ENCODE measurements at places on chromosomes 5 and 9. TPM values are rescaled to one million over a fixed set of nuclear protein-coding genes. Genes with fewer than 3 reads are reported as not detected.

ACER2 gene
- 1.5 TPM for total RNA-seq

SAXO1 gene
- total RNA-seq: not detected

DNA sequence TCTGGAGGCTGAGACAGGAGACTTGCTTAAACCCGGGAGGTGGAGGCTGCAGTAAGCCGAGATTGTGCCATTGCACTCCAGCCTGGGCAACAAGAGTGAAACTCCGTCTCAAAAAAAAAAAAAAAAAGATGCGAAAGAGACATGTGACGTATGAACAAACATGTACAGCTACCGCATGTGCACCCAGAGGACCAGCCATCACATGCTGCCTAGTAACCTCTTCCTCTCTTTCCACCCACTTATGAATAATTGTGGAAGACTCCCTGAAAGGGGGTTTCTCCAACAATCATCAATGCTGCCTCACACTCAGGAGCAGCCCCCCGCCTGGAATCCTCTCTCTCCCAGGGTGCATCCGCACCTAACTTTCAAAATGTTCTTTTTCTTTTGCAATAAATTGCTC, 2.2 kb downstream of the SARDH start:
- DNase-seq: no peak
- peaks cover 10% of the 10 kb centered on the region for H3K4me1 ChIP-seq
- H3K36me3 ChIP-seq: no peaks in the 10 kb centered on the region
- no peak overlapping the region for H3K27ac ChIP-seq
- H3K27me3 ChIP-seq: no peaks in the 10 kb centered on the region

DNA sequence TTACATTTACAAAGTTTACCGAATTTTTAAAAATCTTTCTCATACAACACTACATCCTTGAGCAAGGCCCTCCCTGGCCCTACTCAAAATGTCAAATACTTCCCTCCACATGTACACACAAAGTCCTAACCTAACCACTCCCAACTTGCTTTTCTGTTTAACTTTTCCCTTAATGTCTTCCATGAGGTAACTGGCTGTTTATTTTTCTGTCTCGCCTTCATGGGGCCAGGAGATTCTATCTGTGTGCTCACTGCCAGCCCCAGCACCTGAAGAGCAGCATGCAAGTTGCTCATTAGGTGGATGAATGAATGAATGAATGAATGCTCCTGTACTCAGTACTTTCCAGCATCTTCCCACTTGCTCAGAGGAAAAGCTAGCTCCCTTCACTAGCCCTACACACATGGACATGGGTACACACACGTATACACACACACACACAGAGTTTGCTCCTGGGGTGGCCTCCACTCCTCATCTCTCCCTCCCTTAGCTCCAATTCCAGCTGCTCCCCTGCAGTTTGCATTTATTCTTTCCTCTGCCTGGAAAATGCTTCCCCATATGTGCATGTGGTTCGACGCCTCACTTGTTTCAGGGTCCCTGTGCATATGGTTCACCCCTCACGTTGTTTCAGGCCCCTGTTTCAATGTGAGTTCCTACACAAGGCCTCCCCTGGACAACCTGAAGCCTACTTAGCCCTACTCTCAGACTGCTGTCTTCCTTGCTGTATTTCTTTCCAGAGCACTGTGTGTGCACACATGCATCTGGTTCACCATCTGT, 165.2 kb downstream of the ROR2 start:
- peaks cover 12% of the 10 kb centered on the region for H3K27me3 ChIP-seq
- no peak for DNase-seq
- H3K4me3 ChIP-seq: no peak overlapping the region
- H3K36me3 ChIP-seq: no peaks in the 10 kb centered on the region
- H3K4me1 ChIP-seq: peaks cover 6% of the 10 kb centered on the region

DNA sequence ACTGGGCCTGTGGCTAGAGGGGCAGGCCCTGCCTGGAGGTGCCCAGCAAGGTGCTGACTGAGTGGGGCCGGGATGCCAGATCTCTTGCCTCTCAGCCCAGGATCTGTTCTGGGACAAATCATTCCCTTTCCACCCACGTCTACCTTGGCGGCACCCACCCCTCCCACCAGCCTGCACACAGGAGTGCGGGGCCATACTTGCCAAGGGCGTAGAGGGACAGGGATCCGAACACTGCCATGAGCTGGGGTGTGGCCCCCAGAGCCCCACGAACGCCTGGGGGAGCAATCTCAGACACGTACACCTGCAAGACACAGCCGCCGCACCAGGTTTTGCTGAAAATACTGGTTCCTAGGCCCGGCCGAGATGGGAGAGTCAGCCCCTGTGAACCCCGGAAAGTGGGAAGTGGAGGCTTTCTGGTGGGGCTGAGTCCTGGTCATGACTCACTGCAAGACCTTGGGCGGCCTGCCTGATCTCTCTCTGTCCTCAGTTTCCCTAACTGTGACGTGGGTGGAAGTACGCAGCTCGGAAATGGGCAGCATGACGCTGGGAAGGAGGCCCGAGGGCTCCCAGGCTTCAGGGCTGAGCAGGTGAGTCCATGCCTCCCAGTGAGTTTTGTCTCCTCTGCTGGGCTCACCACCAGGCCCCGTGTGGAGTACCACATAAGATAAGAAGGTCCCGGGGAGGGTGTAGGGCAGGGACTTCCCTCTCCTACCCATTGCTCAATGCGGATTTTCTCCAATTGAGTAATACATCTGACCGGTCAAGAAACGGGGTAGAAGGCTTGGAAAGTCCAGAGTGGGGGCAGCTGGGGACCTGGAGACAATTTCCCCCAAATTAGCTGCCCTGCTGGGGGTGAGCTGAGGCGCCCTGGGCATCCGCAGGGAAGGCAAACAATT, 2.6 kb downstream of the SLC2A6 start:
- no peaks in the 10 kb centered on the region for H3K27me3 ChIP-seq
- no peak overlapping the region for H3K27ac ChIP-seq
- peaks cover 6% of the 10 kb centered on the region for H3K4me1 ChIP-seq
- DNase-seq: no peak

DNA sequence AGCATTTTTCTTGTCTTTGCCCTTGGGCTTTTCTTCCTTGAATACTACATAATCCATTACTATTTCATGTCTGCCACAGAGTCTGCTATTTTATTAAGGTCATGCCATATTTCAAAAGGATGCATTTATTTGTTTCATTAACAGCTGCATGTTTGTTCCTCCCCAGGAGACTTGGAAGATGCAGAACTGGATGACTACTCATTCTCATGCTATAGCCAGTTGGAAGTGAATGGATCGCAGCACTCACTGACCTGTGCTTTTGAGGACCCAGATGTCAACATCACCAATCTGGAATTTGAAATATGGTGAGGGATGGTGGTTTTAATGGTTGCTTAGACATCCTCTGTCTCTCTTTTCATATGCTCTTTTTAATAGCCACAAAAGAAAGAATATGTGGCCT, 4.0 kb downstream of the IL7R start:
- no peak for DNase-seq
- peak overlapping the region; percentile 95 for H3K27ac ChIP-seq
- peak overlapping the region; percentile 89 for H3K4me3 ChIP-seq
- H3K27me3 ChIP-seq: no peaks in the 10 kb centered on the region
- peaks cover 80% of the 10 kb centered on the region for H3K4me1 ChIP-seq

DNA sequence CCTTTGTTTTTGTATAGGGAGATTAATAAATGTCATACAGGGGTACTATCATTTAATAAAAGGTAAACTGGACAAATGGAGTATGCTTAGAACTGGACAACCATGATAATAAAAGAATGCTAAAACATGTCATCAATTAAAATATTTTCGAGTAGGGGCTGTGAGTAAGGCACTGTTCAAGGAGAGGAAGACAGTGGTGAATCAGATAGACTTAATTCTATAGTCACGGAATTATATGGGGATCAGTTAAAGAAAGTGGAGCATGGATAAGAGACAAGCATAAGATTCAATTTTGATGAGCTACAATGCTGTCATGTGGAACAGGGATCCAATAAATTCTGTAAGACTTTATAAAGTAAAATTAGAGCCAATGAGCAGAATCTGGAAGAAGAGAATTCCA, 104.5 kb downstream of the HMHB1 start:
- H3K27me3 ChIP-seq: peaks cover 4% of the 10 kb centered on the region
- DNase-seq: no peak
- H3K27ac ChIP-seq: no peak overlapping the region
- no peaks in the 10 kb centered on the region for H3K36me3 ChIP-seq
- H3K4me1 ChIP-seq: peaks cover 14% of the 10 kb centered on the region
- no peak overlapping the region for H3K4me3 ChIP-seq

DNA sequence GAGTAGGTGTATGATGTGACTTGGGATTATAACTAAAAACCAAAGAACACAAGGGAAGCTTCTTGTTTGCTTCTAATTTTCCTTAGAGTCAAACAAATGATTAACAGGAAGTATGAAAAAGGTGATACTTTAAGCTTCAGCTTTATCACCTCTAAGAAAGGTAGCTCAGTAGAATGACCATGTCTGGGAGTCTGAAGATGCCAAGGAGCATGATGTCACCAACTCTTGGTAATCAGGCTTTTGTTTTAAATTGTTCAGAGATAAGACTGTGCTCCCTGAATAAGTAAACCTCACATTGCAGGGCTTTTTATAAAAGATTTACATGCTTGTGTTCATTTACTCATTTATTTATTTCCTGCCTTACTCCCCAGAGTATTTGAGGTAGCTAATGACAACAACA, 169.9 kb downstream of the FER start:
- H3K27me3 ChIP-seq: no peaks in the 10 kb centered on the region
- DNase-seq: no peak
- no peak overlapping the region for H3K4me3 ChIP-seq
- no peak overlapping the region for H3K27ac ChIP-seq
- no peaks in the 10 kb centered on the region for H3K4me1 ChIP-seq

DNA sequence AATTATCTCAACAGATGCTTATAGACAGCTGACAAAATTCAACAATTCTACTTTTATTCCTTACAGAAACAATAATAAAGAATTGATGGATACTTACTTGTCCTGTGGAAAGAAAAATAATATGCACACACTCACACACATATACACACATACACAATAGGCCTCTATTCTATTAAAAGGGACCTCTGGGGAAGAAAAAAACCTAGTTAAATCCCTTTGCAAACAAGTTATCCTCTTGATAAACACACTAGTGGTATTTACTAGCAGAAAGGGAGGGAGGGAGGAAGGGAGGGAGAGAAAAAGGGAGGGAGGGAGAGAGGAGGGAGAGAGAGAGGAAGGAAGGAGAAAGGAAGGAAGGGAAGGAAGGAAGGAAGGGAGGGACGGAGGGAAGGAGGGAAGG, 486.4 kb downstream of the HINT1 start:
- H3K27me3 ChIP-seq: peaks cover 14% of the 10 kb centered on the region
- H3K27ac ChIP-seq: no peak overlapping the region
- H3K4me3 ChIP-seq: no peak overlapping the region
